Osteoblast (primary cell): ENCODE measurements at places on chromosomes 11 and 22. TPM values are rescaled to one million over a fixed set of nuclear protein-coding genes. Genes with fewer than 3 reads are reported as not detected.

DNA sequence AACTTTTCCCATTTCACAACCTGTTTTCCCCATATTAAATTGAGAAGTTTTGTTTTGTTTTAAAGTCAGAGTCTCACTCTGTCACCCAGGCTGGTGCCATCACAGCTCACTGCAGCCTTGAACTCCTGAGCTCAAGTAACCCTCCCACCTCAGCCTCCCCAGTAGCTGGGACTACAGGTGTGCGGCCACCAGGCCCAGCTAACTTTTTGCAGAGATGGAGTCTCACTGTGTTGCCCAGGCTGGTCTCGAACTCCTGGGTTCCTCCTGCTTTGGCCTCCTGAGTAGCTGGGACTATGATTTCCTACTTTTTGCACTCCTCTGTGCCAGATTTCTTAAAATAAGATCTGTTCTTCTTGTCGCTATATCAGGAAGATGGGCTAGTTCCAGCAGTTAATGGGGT lies 44.9 kb downstream of the GNB1L start:
- DNase-seq: no peak

DNA sequence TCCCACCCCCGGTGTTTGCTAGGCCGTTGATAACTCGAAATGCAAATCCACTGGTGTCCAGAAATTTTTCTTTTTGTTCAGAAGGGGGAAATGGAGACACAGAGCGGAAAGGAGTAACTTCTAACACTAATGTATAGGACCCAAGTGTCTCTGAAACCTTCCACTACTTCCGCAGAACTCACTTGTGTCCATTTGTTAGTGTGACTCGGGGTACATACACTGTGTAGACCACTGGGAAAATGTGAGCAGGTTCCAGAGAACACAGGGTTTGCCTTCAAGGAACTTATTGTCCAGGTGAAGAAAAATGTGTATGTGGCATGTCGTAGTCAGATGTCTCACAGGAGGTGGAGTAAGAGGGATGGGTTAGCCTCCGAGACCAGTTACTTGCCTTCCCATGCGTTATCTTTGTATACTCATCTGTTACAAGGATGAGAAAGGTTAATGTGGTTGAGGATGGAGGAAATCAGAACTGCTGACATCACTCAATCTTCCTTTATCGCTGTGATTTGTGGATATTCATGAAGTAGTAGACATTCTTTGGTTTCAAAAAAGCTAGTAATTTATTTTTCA lies 857 bp downstream of the ARCN1 start:
- peak; percentile 53 for DNase-seq

- peak; percentile 89 for DNase-seq
These were observed at the start of gene SLC15A3 for GRCh38 chr11:60951904-60952741. Gene SLC15A3 (minus strand): TSS chr11:60952176. CDS start chr11:60951551, 625 bp downstream.

Gene VPREB1
- total RNA-seq: not detected in 2 replicates

- peak; percentile 86 for DNase-seq
These were observed 11.4 kb downstream of the EMID1 start for GRCh38 chr22:29216873-29217666.

DNA sequence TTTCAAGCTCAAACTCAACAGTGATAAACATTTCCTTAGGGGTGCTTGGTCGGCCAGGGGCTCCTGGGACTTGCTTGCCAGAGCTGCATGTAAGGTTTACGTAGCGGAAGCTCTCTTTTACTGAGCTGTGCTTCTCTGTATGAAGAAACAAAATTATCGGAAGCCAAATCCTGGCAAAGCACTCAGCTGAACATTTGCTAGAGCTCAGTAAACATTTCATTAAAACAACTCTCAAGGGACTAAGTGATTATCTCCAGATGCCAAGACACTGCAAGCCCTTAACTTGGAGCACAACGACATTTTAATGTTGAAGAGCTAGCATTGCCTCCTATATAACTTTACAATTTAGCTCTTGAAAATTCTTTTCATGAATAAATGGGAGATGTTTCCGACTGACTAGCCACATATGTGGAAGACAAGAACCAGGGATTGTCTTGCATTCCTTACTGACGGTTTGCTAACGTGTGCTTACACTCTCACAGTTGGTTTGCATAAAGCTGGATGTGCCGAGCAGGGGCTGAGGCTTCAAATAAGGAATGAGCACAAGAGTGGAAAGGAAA lies 43.4 kb downstream of the SCUBE2 start:
- DNase-seq: no peak

Gene BTG4
- total RNA-seq: 0.29 TPM in 1 of 2 replicates, not detected in the other

Gene SYCE3
- not detected in 2 replicates for total RNA-seq

DNA sequence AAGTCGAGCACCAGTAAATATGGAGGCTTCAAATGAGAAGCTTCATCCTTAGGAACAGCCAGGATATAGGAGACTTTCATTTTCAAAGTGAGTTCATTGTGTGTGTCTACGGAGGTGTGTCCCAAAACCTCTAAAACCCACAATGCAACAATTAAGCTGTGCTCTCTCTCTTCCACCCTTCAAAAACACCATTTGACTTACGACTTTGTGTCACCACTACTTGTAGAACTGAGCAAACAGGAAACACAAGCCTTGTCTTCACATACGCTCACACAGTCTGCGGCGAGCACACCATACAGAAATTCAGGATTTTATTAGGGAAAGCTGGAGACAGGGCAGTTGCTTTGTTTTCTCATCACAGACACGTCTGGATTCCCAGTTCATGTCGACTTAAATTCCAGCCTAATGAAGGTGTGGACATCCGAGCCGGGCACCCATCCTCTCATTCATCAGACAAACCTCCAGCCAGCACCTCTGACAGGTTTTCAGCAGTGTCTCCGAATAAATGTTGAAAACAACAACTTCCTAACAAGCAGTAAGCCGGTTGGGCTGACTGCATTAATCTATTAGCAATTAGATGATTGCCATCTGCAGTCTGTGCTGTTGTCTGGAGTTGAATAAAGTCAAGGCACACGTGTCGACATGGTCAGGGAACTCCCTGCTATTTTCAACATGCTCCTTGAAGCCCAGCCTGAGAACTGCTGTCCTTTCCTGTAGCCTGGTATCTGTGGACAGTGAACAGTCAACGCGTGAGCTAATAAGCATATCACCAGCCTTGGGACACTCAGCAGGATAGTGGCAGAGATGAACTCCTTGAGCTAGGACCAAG lies 1411.1 kb downstream of the BRD1 start:
- peak; percentile 30 for DNase-seq

DNA sequence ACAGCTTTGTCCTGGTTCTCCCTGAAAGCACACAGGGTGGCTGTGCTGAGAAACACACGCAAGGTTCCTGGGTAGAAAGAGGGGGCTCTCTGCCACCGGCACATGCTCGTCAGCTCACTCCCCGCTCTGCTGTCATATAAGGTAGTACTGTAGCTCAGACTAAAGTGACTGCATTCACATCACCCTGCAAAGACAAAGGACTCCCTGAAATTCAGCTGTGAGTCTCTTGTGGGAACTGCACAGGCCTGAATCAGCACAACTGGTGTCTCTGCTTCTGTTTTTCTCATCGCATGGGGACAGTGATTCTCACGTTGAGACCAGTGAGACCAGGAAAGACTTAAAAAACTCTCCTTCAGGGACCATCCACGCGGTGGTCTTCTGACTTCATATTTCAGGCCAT lies 124.1 kb upstream of the BID start:
- no peak for DNase-seq

- no peak for DNase-seq
These were observed 42.5 kb downstream of the CTSC start for GRCh38 chr11:88295028-88295427.

Gene MPZL2
- not detected in 2 replicates for total RNA-seq

DNA sequence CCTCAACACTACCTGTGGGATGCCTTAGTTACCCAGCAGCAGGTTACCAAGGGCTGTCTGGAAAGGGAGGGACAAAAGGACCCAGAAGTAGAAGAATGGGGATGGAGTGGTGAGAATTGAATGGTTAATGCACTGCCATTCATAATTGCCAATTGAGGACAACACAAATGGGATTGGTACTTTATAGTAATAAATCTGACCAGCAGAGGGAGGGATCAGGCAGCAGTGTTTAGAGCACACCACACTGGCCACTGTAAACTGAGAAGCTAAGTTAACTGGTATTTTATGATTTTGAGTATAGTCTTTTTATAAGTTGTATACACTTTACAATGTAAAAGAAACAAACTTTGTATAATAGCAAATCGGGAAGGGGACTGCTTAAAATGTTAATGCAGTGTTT lies 10.7 kb downstream of the TBRG1 start:
- DNase-seq: no peak

DNA sequence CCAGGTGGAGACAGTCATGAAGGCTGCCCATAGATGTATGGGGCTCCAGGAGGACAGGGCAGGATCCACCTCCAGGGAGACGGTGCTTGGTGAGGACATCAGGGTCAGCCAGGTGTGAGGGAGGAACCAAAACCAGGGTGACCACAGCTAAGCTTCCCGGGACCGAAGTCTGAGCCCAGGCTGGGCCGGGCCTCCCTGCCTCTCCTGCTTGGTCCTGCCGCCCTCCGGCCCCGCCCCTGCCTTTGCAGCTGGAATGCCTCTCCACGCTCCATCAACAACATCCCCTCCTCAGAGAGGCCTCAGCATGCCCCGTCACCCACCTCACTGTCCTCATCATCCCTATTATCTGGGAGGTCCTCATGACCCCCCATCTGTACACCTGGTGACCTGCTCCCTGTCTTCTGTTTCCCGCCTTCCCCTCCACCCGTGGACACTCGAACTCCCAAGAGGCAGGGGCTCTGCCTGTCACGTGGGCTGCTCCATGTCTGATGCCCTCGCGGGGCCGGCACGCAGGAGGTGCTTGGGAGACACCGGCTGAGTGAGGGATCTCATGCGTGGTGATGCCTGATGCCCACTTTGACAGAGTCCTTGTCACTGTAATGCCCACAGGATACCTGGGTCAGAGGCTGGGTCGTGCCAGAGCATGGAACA lies 59.4 kb downstream of the RTL6 start:
- DNase-seq: peak; percentile 67

Gene LAYN
- total RNA-seq: 81.8 and 94.0 TPM in 2 replicates

DNA sequence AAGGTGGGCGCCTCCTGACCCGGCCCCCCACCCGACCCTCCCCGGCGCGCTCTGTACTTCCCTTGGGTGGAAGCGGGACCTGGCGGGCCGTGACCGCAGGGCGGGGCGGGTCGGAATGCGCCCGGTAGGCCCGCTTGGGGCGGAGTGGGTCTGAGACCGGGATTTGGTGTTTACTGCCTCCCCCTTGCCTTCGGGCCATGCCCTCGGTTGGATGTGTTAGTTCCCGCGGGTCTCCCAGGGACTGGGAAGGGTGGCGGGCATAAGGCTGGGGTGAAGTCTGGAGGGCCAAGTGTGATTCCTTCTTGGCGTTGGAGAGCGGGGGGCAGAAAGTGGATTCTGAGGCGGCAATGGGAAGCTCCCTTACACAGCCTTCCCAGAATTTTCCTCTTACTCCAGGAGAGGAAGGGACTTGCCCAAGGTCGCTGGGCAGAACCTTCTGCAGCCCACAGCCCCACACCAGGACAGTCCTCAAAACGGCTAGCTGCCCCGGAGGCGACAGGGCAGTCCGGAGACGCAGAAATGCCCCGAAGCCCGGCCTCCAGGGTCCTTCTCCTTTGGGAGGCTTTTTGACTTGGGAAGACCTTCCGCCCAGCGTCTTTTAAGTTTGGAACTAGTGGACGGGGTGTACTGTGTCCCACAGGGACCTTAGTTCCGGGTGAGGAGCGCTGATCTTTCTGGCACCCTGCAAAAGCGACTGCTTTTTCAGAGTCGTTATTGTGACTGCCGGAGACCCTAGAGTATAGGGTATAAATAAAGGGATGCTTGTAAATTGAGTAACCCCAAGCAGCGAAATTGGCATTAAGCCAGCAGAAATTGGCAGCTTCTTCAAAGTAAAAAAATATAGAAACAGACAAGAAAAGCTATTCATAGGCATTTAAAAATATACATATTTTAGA lies 647 bp downstream of the SWAP70 start:
- peak; percentile 86 for DNase-seq

DNA sequence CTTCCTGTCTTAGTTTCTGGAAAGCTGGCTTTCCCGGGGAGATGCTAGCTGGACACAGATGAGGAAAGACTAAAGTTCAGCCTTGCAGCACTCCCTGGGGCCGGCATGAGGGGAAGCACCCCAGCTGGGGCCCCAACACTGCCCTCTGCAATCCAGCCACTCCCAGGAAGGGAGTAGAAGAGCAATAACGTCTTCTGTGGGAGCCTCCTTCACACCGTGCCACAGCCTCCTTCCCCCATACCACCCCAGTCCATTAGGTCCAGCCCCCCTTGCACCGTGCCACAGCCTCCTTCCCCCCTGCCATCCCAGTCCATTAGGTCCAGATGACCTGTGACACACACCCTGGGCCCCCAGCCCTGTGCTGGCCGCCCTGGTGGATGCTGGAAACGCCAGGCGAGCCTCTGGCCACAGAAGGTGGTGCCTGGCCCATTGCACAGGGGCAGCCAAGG lies 44.1 kb upstream of the PRDM11 start:
- no peak for DNase-seq

Gene OR51E2
- not detected in 2 replicates for total RNA-seq

- DNase-seq: peak; percentile 79
These were observed 26.6 kb downstream of the ATG16L2 start for GRCh38 chr11:72840780-72841179.

Gene TRAF6
- total RNA-seq: 11.6 and 12.1 TPM in 2 replicates

Gene E2F8
- 0.29 and 0.36 TPM in 2 replicates for total RNA-seq

DNA sequence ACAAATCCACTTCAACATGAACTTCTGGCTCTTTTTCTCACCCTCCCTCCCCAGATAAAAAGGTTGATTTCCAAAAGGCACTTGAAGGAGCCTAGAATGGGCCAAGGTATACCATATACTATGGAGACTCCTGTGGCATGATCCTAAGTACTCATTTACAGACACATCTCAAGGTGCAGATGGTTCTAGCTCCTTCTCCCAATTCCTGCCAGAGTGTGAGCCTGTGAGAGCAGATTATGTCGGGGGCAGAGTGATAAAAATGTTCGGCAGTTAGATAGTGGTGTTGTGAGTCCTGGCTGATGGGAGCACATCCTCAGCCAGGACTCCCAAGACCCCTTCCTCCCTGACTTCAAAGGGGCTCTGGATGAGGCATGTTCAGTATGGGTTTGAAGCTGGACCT lies 8.2 kb upstream of the SEC14L3 start:
- no peak for DNase-seq

DNA sequence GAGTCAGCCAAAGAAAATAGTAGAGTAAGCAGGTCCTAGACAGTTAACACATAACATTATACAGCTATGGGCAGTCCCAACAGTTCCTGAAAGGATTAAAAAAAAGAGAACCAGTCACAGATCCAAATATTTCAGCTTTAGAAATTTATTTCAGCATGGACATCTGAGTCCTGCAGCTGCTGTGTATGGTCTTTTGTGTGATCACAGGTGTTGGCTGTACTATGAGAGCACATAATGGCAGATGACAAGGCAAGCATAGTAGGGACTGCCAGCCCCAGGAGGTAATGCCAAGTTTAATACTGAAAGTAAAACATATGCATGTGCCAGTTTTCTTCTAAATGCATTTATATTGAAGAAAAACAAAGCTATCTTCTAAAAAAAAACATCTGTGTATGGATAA lies 158.1 kb downstream of the GRIA4 start:
- DNase-seq: no peak

- peak; percentile 75 for DNase-seq
These were observed 102.5 kb downstream of the KIAA1671 start for GRCh38 chr22:25054943-25055511.
